Sigmoid colon (tissue), 7 donors: ENCODE measurements at places on chromosomes 5 and 9. TPM values are rescaled to one million over a fixed set of nuclear protein-coding genes. Genes with fewer than 3 reads are reported as not detected.

DNA sequence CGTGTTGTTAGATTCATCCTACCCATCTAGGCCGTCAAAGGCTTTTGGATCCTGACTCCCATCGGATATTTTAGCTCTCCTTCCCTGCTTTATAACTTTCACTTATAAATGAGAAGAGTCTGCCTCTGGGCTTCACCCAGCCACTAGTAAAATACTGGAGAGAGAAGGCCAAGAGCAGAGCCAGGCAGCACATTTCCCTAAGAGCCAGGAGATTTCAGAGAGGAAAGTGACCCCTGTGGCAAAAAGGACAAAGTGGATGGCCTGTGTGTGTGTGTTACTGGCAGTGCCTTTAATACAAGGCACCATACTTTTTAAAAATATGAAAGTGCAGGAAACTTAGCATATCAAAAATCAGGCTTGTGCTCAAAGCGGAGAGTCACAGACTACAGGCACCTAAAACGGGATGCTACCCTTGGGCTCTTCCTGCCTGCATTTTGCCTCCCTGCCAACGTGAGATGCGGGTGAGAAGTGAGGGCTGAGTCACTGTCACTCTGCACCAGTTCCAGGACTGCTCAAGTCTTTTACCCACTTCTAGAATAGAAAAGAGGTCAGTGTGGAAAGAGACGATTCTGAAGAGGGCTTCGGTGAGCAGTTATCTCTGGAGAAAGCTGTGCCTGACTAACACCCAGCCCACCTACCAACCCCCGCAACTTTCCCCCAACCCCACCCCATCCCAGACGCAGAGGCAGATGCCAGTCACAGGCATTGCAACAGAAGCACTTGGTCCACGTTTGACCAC, 15.9 kb downstream of the NFIL3 start:
- peaks cover 11% of the 10 kb centered on the region for H3K4me1 ChIP-seq
- H3K27ac ChIP-seq: no peak overlapping the region
- H3K27me3 ChIP-seq: no peaks in the 10 kb centered on the region
- no peak overlapping the region for H3K4me3 ChIP-seq
- no peak for DNase-seq
- H3K36me3 ChIP-seq: peaks cover 34% of the 10 kb centered on the region

- H3K4me3 ChIP-seq: no peak overlapping the region
- no peaks in the 10 kb centered on the region for H3K27me3 ChIP-seq
- no peak overlapping the region for H3K27ac ChIP-seq
These were observed 33.1 kb upstream of the TLX3 start for GRCh38 chr5:171275841-171276544.

DNA sequence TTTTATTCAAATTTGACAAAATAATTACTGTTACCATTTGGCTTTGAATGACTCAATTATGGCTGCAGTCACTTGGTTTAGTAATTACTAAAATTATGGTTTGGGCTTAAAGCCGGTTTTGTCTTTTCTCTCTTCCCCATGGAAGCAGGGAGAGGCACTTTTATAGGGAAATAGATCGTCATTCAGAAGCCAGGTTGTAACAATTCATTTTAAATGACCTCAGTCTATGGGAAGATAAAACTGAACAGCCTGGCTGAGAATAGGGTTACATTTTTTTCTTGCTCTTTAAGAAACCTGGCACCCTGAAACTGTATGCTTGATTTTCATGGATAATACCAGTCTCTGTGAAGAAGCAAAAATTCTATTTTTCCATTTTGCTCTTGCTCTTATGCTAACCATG, 169.8 kb downstream of the SMC2 start:
- no peak overlapping the region for H3K4me3 ChIP-seq
- H3K27me3 ChIP-seq: no peaks in the 10 kb centered on the region
- no peak overlapping the region for H3K27ac ChIP-seq

GRCh38 chr5:145588558-145588957, 246.6 kb downstream of the PRELID2 start:
- H3K27ac ChIP-seq: no peak overlapping the region
- no peaks in the 10 kb centered on the region for H3K27me3 ChIP-seq
- no peaks in the 10 kb centered on the region for H3K4me1 ChIP-seq
- no peak for DNase-seq
- H3K4me3 ChIP-seq: no peak overlapping the region

DNA sequence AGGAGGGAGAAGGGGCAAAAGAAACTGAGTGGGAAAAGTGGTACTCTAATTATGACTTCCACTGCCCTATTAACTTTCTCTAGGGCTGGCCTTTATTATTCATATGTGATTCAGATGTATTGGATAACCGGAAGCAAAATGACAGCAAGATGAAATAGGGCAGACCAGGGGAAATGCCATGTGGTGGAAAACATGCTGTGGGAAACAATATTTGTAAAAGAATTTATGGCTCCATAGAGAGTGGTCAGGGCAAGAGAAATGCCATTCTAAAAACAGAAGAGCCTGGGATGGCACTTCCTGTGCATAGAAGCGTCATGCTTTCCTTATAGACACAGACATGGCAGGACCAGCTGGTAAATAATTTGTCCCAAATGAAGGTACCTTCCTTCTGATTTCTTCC, 67.7 kb downstream of the MEGF10 start:
- H3K4me3 ChIP-seq: no peak overlapping the region
- DNase-seq: no peak
- H3K27ac ChIP-seq: no peak overlapping the region
- H3K27me3 ChIP-seq: no peaks in the 10 kb centered on the region

STKLD1 gene
- 0.49 TPM for total RNA-seq

C9 gene
- total RNA-seq: not detected

SLC34A3 gene
- not detected for total RNA-seq

IFNA13 gene
- total RNA-seq: not detected
